ENCODE measurements at places on chromosomes 5 and 9.
A peak's percentile ranks its signal among the peaks of the same experiment; 100 is the strongest.

DNA sequence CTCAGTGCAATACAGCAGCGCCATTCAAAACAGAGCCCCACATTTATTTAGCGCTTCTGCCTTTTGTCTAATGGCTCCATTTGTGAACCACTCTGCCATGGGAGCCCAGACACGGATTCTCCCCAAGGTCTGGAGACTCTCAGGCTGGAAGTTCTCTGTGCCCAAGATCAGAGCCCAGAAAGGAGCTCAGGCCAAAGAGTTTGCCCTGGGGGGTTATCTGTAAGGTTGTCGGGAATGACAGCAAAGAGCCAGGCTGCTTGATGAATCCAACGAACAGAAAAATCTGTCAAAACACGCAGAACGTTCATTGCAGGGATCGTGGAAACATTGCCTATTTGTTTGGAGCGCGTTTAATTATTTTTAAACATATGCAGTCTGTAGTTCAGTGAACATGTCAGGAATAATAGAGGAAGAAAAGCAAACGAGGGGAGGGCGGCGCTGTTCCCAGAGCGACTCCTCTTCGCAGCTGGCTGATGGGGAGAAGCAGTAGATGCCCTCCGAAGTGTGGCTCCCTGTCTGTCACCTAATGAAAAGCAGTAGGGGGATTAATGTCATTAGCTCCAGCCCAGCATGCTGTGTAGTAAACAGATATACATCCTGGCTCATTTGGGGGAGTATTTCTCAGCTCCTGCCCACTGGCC is 464.9 kb upstream of the MPDZ start:
- DNase-seq = no peak

- DNase-seq = no peak
Measured at GRCh38 chr5:164636456-164636855, 1131.0 kb downstream of the MAT2B start.

DNA sequence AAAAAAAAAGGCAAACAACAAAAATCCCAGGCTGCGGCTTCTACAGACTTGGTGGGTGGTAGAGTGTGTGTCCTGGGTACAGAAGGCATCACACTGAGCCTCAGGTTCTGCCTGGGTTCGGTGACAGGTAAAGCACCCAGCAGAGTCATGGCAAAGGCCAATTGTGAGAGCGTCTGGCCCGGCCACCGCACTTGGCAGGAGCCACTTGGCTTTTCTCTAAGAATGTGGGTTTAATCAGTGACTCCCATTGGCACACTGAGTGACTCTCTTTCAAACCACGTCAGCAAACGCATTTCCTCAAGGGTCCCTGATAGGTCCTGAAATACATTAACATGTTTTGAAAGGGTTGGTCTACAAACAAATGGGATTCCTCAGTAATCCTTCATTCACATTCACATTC is 17.0 kb downstream of the COL23A1 start:
- DNase-seq = no peak

- DNase-seq = no peak
Measured at GRCh38 chr5:42500003-42500599, 76.9 kb downstream of the GHR start.

DNA sequence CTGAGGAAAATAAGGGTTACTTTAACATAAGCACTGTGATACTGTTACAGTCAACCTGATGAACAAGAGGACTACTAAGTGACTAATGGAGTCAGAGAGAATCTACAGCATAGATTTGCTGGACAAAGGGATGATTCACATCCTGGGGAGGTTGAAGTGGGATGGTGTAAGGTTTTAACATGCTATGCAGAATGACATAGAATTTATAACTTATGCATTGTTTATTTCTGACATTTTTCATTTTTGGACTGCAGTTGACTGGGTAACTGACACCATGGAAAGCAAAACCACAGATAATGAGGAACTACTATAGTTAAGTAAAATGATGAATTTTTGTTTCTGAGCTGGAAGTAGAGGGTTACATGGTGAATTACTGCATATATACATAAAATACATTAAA is 389.2 kb downstream of the MAT2B start:
- DNase-seq = no peak

DNA sequence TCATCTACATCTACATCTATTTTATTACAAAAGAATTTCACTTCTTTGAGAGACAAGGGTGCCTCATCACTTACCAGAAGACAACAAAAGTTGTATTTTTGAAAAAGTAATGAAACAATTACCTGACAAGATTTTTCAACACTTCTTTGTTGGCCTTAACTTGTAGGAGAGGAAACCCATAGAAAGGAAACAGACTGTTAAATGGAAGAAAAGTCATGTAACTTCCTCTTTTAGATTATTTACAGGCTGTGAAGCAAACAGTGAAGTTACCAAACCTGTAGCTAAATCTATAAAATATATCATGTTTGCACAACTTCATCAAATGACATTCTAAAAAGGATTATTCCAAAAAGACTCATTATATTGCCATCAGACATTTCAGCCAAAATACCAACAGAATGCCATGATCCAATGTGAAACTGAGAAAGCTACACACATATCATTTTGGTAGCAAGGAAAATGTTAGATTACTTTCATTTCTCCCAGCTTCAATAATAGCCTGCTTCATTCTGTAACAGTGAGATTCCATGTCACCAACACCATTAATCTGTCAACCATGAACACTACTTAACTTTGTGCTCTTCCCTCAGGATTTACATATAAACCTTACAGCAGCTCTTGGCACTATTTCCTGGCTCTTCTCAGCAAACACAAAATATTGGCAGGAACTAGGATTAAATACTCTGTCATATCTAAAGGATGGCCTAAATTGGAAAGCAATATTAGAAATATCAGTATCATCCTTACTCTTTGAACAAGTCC is 122.5 kb downstream of the MCTP1 start:
- DNase-seq = no peak

- DNase-seq = no peak
Measured at GRCh38 chr9:121876658-121877271, 216.3 kb downstream of the TTLL11 start.

- no peak for DNase-seq
Measured at GRCh38 chr5:40401284-40402006, 278.3 kb upstream of the PTGER4 start.

GRCh38 chr5:106121972-106122605 is 1548.6 kb downstream of the EFNA5 start:
- no peak for DNase-seq

DNA sequence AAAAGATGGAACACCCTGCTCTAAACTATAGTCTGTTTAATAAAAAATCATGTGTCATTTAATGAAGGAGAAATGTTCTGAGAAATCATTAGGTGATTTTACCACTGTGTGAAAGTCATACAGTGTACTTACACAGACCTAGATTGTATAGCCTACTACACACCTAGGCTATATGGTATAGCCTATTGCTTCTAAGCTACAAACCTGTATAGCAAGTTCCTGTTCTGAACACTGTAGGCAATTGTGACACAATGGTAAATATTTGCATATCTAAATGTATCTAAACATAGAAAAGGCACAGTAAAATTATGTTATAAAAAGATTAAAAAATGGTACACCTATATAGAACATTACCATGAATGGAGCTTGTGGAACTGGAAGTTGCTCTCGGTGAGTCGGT is 40.6 kb downstream of the EFNA5 start:
- no peak for DNase-seq

DNA sequence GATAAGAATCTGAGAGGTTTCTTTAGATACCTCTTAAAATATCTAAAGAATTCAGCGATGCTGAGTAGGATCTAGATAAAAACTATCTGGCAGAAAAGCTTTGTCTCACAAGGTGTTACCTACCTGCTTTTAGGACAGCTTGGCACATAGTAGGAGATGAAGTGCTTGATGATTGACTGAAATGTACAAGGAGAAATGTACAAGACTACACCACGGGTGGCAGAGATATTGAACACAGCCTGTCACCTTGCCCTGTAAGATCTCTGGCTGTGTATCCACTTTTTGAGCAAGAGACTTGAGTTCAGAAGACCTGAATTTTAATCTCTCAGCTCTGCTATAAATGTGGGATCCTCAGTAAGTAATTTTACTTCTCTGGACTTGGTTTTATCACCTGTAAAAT is 15.7 kb downstream of the ALDOB start:
- no peak for DNase-seq

GRCh38 chr5:111627862-111628261 is 115.5 kb upstream of the STARD4 start:
- no peak for DNase-seq

DNA sequence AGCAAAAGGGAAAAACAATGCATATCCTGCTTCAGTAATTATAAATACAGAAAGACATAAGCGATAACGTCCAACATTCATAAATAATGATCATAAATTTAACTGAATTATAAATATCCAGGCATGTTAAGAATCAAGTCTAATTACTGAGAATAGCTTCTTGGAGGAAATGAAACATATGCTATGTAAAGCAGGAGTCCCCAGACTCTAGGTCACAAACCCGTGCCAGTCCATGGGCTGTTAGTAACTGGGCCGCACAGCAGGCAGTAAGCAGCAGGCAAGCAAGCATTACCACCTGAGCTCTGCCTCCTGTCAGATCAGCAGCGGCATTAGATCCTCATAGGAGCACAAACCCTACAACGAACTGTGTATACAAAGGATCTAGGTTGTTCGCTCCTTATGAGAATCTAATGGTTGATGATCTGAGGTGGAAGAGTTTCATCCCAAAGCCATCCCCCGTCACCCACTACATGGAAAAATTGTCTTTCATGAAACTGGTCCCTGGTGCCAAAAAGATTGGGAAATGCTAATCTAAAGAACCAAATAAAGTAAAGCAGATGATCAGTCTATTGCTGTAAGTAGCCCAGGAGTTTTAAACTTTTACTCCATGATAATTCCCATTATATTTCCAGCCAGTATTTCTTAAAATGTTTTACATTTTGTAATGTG is 50.4 kb downstream of the CERT1 start:
- DNase-seq = no peak

DNA sequence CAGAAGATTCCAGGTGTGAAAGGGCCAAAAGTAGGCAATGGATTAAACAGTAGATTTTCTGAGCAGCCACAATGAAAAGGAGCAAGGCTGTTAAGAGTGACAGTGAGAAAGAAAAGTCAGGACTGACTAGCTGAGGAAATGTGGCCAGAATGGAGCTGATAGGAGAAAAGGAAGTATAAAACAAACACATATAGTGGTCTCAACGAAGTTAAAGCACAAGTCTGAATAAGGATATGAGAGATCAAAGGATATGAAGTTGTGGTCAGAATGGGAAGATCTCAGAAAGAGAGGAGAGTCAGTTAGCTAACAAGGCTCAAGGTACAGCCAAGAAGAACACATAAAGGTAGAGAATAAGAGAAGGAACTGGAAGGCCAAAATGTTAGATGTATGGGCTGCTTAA is 39.9 kb downstream of the FNIP1 start:
- DNase-seq = no peak

- DNase-seq = no peak
Measured at GRCh38 chr9:88954066-88954465, 37.2 kb upstream of the S1PR3 start.

DNA sequence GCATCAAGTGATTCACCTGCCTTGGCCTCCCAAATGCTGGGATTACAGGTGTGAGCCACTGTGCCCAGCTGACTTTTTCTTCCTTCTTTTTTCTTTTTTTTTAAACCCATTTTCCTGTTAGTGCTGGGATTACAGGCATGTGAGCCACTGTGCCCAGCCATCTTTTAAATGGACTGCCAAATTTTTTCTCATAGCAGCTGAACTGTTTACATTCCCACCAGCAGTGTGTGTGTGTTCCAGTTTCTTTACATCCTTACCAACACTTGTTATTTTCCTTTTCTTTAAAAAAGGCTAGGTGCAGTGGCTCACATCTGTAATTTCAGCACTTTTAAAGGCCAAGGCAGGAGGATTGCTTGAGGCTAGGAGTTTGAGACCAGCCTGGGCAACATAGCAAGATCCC is 76.9 kb downstream of the UBE2R2 start:
- DNase-seq = no peak

DNA sequence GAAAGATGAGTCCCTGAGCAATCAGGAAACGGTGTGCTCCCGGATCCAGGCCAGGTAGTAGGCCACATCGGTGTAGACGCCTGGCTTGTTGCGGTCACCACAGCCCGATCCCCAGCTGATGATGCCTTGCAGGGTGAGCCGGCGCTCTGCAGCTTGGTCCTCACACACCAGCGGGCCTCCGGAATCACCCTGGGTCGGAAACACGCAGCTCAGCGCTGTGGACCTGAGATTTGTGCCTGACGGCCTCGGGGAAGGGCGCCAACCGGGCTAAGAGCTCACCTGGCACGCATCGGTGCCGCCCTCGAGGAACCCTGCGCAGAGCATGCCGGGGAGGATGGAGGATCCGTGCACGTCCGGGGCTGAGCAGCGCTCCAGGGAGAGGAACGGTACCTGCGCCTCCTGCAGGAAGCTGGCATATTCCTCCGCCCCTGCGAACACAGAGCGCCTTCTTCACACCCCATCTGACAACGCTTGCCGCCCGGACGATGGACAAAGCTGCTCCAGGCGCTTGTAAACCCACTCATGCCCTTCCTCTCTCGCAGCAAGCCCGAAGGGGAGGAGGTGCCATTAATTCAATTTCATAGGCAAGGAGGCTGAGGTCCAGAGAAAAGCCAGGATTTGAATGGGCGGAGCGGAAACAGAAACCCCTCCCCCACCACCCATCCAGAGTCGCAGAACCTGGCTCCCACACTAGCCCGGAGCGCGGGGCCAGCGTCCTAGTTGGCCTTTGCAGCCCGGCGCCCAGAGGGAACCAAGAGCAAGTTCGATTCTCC is 2.0 kb upstream of the PFN3 start:
- peak; percentile 27 for DNase-seq

DNA sequence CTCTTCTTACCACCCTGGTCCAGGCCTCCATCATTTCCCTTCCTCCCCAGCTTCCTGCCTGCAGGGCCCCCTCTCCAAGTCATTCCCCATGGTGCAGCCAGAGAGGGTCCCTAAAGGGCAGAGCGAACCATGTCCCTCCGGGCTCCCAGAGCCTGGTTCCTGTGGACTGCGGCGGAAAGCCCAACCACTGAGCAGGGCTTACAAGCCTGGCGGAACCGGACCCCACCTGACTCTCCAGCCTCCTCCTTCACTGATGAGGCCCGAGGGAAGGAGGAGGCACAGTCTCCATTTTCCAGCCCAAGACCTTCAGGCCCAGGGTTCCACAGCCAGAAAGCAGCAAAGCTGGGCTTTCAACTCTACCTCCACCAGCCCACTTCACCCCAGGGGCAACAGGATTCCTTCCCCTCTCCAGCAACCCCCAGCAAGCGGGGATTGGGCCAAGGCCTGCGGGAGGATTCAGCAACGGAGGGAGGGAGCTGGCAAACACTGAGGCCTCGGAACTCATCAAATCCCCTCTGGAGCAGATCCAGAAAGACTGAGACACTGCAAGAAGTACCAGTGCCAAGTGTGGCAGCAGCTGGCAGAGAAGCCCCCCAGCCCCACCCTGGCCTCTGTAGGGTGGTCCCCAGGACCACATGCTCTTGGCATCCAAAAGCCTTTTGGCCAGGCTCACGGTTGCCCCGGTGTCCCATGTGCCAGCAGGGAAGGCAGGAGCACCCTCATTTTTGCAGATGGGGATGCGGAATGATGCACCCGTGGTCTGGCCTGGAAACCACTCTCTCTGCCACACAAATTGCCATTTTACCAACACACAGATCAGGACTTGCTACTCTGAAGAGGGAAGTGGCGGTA is 3.1 kb downstream of the FAM163B start:
- no peak for DNase-seq

All from activated naive CD4-positive, alpha-beta T cell (primary cell).